Lower leg skin (tissue), 4 donors: ENCODE measurements at places on chromosomes 11 and 22.
A peak's percentile ranks its signal among the peaks of the same experiment; 100 is the strongest.

- no peak for DNase-seq
These were observed 47.2 kb upstream of the ADA2 start for GRCh38 chr22:17266251-17266971.

DNA sequence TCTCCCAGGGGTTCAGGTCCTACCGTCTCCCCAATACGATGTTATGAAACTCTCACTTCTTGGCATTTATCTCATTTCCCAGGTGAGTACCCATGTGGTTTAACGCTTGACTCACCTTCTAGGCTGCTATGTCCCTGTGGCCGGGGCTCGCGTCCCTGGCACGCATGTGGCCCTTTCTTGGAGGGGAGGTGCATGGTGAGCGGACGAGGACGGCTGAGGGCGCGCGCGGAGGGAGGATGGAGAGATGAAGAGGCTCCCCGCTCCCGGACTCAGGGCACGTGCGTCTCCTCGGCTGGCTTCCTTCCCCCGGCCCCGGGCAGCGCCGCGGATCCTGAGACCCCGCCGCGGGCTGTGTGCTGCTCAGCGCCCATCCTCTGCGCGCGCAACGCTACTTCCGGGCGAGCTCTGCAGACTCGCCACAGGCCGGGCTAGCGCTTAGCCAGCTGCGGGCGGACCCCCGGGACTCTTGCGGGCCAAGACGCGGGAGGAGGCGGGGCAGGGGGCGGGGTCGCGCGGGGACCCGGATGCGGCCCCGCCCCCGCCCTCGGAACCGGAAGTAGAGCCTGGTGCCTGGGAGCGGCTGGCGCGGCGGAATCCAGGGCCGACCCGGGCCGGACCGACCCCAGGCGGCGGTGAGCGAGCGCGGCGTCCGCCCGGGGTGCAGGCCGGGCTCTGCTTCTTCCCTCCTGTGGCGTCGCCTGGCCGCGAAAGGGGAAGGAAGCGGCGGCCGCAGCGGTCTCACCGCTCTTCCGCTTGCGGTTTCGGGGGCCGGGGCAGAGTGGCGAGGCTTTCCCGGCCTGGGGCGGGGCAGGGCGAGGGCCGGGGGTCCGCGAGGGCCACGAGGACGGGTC, at the start of gene CTTN:
CTTN (plus strand) TSS at position 547 of the 851 bp plus-strand sequence. CDS start 8,769 bp downstream, outside the sequence.
- DNase-seq = peak; percentile 55

- DNase-seq = no peak
These were observed 8.5 kb upstream of the CCDC89 start for GRCh38 chr11:85694385-85694980.

- no peak for DNase-seq
These were observed 3.1 kb upstream of the SGSM3 start for GRCh38 chr22:40367342-40367741.

DNA sequence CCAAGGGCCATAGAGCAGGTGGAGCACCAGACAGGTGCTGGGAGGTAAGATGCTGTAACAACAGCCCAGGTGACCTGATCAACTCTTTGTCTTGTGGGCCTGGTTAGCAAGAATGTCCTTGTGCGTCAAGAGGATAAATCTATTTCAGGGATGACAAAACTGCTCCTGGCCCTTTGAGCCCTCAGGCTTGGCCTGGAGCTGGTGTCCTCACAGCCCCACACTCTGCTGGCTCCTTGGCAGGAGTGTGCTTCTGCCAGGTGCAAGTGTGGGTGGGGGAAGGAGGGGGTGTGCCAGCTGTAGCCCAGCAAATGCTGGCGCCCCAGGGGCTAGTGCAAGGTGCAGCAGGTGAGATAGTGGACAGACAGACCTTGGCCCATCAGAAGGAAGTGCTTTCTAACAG, 19.5 kb downstream of the AMPD3 start:
- DNase-seq = peak; percentile 63

GRCh38 chr22:19960491-19961200, 19.0 kb upstream of the TXNRD2 start:
- no peak for DNase-seq
